ENCODE measurements at places on chromosomes 5 and 9.

GRCh38 chr9:111902391-111903139, 6.0 kb downstream of the UGCG start:
- DNase-seq, result no peak

- no peak for DNase-seq
Observed at GRCh38 chr5:8138884-8139283, 269.9 kb downstream of the MTRR start.

GRCh38 chr5:67161767-67162166, 34.8 kb downstream of the CD180 start:
- DNase-seq, result no peak

- no peak for DNase-seq
Observed at GRCh38 chr5:140205216-140205615, 30.2 kb downstream of the CYSTM1 start.

DNA sequence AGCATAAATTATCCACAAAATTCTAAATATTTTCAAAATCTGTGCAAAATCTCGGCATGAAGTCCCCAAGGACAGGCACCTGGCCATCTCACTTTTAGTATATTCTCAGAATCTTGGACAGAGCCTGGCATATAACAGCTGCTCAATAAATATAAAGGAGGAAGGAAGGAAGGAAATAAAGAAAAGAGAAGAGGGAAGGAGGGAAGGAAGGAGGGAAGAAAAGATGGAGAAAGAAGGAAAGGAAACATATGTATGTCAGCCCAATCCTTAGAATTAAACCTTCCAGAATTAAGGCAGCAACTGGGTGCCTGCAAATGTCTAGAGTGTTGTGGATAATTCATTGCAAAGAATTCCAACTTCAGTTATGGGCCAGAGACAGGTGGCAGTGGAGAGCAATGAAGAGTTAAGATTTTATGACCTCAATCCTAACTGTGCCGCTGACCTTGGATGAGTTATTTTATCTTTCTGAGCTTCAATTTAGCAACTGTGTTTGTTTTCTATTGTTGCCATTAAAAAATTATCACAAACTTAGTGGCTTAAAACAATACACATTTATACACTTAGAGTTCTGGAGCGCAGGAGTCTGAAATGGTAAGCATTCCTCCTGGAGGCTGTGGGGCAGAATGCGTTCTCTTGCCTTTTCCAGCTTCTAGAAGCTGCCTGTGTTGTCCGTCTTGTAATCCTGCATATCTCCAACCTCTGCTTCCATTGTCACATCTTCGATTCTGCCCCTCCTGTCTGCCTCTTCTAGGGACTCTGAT, 200.9 kb upstream of the MSX2 start:
- no peak for DNase-seq

- DNase-seq, result peak; percentile 29
Observed at GRCh38 chr5:74382987-74383593, 257.4 kb downstream of the ENC1 start.

- DNase-seq, result no peak
Observed at GRCh38 chr9:137293482-137294090, 8.5 kb downstream of the NRARP start.

- DNase-seq, result no peak
Observed at GRCh38 chr9:2043881-2044462, 28.8 kb downstream of the SMARCA2 start.

DNA sequence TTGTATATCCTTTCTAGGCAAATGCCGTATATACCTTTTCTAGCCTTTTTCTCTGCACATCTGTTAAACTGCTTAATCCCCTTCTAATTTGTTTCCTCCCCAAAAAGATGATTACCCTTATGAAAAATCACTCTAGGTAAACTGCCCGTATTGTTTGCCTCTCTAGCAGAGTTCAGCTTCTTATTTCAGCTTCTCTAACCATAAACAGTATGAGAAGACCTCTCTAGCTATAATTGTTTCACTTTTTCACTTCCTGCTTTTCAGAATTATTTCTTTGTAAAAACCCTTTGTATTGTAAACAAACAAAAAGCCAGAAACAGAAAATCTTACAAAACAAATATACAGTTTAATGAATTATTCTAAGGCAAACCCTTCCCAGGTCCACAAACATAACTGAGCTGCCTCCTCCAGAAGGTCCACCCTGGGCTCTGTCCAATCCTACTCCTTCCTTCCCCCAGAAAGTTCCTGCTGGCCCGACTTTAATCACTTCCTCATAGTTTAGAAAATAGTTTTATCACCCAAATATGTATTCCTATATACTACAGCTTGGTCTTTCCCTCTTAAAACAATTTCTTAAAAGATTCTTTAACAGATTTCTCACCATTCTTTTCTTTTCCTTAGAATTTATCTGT, 158.1 kb downstream of the FGF1 start:
- DNase-seq, result no peak

DNA sequence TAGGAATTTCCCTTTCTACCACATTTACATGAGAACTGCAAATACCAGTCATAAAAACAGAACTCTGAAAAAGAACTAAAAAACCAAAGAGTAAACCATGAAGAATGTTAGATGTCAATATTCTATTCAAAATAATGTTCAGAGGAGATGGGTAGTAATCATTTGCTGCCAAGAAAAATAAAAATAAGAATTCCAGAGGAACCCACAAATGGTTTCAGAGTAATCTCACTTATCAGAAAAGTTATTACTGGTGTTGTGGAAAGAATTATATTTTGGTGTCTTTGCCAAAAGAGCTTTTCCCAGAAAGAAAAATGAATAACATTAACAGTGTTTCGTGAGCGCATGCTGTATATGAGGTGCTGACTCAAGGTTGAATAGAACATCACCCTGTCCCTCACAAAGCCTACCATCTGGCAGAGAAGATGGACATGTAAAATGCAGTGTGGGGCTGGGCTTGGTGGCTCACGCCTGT, 35.6 kb downstream of the GPR21 start:
- DNase-seq, result no peak

DNA sequence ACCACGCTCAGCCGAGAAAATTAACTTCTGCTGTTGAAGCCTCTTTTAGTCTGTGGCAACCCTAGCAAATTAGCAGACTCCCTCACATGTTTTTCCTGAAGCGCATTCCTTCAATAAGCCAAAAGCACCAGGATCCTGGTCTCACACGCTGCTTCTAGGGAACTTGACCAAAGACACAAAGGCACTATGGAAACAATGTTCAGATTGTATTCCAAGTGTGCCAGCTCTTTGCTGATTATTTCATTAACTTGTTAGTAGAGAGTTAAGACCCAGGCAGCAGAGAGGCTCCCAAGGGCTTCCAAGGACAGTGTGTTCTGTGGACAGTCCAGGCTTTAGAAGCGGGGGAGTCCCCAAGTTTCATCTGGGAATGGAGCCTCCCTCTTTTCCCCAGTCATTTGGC, 94.4 kb upstream of the BASP1 start:
- no peak for DNase-seq

DNA sequence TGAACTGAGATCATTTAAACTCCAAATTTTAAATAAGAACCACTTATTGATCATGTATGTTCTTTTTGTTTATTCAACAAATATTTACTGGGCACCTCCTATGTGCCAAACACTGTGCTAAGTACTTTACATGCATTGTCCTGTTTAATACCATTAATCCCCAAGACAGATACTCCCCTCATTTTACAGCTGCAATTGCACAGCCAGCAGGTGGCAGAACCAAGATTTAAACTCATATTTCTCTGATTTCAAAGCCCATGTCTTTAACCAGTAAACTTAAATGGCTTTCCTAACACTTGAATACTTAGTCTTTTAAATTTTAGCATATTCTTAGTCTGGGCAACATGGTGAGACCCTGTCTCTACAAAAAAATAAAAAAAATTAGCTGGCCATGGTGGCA, 43.4 kb upstream of the KIAA1958 start:
- DNase-seq, result no peak

- DNase-seq, result no peak
Observed at GRCh38 chr9:124137944-124138335, 119.8 kb upstream of the NEK6 start.

- no peak for DNase-seq
Observed at GRCh38 chr5:160792281-160792680, 59.7 kb downstream of the ATP10B start.

DNA sequence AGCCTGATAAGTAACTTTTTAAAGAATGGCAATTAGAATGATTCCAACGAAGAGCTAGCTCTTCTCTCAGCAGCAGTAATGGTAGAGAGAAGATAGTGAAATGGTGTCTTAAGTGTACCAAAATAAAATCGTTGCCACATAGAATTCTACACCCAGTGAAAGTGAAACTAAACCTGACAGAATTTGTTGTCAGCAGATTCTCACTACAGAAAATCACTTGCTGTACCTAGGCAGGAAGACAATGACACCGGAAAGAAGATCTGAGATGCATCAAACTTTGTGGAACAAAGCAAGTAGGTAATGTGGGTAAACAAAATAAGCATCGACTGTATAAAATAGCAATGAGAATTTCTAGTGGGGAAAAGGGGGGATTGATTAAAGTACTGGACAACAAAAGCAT, 20.7 kb upstream of the EBF1 start:
- no peak for DNase-seq

DNA sequence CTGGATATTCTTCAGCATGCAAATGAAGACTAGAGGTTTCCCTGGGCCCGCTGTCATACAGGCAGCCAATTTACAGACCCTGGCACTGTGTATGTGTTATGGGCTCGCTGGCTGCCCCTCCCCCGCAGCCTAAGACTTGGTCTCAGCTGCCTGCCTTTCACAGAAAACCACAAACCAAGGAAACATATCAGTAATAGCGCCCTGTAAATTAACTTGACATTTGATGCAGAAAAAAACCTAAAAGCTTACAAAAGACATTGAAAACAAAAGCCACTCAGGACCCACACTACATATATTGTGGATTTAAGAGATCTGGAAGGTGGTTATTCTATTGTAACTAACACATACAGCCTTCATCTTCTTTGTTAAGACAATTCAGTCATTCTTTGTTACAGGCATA, 287.0 kb upstream of the TMEM161B start:
- no peak for DNase-seq

DNA sequence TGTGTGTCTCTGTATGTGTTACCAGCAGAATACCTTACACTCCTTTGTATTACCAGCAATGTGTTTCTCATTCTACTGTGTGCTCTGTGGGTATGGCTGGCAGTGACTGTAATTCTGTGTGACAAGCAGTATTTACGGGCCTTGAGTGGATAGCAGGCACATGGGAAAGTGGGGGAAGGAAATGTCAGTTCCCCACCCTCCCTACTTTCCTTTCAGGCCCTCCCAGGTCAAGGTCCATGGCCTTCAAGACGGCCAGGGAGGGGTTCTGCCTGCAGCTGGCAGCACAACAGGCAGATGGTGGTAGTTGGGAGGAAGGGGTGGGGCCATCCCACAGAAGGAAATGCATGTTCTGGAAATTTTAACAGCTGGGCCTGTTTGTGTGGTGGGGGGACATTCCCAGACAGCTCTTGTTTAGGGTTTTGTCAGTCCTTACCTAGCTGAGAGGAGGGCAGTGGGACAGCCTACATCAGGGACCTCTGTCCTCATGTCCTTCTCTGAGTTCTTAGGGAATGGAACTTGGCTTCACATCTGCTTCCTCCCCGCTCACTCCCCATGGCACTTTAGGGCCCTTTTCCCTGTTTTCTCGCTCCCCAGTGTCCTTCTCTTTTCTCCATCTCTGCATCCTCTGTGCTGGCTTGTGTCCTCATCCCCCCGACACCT, 14.6 kb upstream of the TNIP1 start:
- DNase-seq, result peak; percentile 58

DNA sequence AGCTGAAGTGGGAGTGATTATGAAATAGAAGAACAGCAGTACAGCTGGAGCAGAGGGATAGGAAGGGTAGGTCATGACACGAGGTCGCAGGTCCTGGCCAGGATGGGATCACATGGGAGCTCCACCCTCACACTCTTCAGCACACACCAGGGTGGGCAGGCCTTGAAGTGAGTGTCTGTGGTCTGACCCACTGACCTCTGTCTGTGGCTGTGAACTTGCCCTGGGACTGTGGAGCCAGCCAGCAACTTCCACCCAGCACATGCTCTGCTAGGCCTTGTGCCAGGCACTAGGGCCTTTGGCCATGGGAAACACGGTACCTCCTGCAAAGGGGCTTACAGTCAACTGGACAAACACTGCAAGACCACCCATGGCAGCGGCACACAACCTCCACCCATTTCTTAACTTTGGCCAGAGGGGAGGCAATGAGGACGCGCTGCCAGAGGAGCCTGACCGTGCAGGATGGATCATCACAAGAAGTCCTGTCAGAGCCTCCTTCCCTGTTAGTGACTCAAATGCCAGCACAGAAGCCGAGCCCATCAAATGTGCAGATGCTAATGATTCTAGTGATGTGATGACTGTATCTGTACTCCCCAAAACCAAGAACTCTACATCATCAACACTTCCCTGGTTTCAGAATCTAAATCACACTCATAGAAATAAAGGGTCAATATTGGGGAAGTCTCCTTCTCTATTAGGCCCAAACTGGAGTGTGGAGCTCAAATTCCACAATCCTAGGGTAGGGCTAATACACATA, 113.6 kb downstream of the DPYSL3 start:
- no peak for DNase-seq

- no peak for DNase-seq
Observed at GRCh38 chr5:157835041-157835440, 23.9 kb downstream of the CLINT1 start.

GRCh38 chr5:114702136-114702535, 340.3 kb downstream of the KCNN2 start:
- no peak for DNase-seq

GRCh38 chr5:142366007-142366406, 41.2 kb upstream of the SPRY4 start:
- DNase-seq, result no peak

- no peak for DNase-seq
Observed at GRCh38 chr9:130476151-130476730, 31.5 kb downstream of the ASS1 start.

- no peak for DNase-seq
Observed at GRCh38 chr9:108178318-108178717, 677.5 kb downstream of the ACTL7B start.

GRCh38 chr5:14357441-14357840, 214.3 kb downstream of the TRIO start:
- DNase-seq, result no peak

GRCh38 chr5:55205001-55205400, 22.1 kb downstream of the MCIDAS start:
- DNase-seq, result no peak

DNA sequence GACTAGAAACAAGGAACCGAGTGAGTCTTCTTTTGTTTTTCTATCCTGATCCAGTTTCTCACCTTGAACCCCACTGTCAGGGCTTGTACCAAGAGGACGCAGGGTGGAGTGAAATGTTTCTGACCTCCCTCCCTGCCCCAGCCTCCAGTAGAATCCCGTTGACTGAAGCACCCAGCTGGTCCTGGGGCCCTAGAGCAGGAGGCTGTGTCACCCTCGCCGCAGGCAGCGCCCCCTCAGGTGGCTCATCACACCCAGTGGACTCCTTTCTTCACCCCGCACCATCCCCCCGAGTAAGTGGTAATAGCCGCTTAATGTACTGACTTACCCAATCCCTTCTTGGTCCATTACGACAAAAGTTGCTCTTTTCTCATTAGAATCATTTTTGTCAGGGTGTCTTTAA, 53.8 kb downstream of the MVB12B start:
- no peak for DNase-seq

DNA sequence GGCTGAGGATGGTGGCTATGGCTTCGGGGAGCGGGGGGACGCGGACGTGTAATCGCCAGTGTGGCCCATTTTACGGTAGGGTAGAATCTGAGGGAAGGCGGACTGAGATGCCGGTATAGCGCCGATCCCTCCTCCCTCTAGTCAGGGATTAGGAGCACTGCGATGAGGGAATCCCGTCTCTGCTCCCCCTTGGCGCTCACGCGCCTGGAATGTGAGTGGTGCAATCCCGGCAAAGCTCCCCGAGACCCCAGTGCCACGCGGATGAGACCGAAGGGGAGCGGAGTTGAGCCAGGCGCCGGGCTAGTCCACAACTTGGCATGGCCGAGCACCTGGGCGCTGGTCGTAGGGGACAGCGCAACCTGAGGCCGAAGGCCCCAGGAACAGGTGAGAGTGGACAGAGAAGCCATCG, 2.2 kb downstream of the NPR3 start:
- no peak for DNase-seq

Measured in RCC 7860 (cell line).